Fibroblast of skin of back (primary cell): ENCODE measurements at places on chromosomes 6 and 20.

GRCh38 chr6:4125500-4125899 is 9.9 kb downstream of the ECI2 start:
- no peak for DNase-seq

GRCh38 chr20:56382696-56383095 is 9.3 kb downstream of the AURKA start:
- no peak for DNase-seq

- no peak for DNase-seq
Measured at GRCh38 chr6:158756977-158757752, 62.0 kb downstream of the EZR start.

- no peak for DNase-seq
Measured at GRCh38 chr6:47634210-47635047, 64.0 kb upstream of the ADGRF4 start.

GRCh38 chr6:5753209-5753608 is 253.5 kb downstream of the NRN1 start:
- no peak for DNase-seq

GRCh38 chr6:130946076-130946475 is 117.0 kb downstream of the EPB41L2 start:
- no peak for DNase-seq

- no peak for DNase-seq
Measured at GRCh38 chr20:37283530-37284195, 5.8 kb upstream of the MANBAL start.

GRCh38 chr6:108476847-108477430 is 83.8 kb upstream of the FOXO3 start:
- no peak for DNase-seq

- DNase-seq: no peak
Measured at GRCh38 chr6:158877716-158878115, 58.5 kb upstream of the EZR start.

GRCh38 chr6:166312832-166313231 is 4.6 kb upstream of the PRR18 start:
- DNase-seq: no peak

DNA sequence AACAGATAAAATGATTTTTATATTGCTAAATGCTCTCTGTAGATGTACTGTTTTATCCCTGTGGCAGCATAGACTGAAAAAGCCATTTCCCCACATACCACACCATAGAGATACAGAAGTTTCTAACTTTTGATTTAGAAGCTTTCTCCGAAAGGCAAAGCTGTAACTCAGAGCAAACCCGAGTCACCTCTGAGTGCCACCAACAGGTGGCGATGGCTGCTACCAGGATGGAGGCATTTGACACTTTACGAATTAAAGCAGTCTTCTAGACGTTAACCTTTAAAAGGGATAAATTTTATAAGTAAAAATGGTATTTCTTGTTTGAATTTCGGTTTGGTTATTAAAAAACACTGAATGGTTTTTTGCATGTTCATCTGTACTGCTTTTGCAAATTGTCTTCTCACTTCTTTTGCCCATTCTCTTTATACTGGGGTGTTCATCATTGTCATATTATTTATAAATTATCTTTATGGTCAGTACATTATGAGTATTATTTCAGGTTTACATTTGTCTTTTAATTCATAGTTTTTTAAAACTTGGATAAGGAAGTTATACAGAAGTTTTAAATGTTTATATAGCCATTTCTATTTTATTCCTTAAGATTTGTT is 201.0 kb upstream of the CEP162 start:
- peak; percentile 64 for DNase-seq

DNA sequence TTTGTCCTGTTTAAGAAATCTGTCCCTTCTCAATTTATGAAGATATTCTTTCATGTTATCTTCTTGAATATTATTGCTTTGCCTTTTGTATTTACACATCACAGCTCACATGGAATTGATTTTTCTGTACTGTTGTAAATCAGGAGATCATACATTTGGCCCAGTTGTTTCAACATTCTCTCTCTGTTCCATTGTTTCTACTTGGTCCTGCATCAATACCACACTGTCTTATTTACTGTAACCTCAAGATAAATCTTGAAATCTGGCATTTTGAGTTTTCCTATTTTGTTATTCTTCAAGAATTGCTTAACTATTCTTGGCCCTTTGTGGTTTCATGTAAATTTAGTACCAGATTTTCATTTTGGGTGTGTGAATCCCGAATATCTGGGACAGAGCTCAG is 121.7 kb upstream of the CCN2 start:
- DNase-seq: no peak
